ENCODE measurements at places on chromosomes 12 and 14.

DNA sequence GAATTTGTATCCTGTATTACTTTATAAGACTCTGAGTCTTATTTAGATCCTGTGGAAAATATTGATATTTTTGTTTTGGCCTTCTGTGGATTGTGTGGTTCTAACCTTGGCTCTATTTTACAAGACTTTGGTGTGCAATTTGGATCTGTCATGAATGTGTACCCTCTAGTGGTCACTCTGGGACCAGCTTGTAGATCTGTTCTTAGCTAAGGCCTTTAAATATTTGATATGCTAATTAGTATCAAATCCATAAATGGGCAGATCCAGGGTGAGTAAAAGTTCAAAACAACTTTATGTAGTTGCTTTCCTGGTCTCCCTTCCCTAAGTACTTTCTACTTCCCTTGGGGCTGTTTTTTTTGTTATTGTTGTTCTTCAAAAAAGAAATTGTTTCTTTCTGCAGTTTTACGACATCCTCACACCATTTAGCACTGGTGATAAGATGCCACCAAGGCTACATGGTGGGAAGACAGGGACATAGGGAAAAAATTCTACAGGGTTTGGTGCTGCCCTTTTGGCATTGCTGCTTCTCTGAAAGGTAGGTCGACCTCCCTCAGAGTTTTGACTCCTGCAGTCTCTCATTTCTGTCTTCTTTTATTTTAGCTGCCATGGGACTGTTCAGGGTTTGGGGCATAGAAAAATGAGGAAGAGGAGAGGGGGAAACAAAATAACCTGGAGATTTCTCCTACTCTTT, 238.5 kb downstream of the GPHN start:
- DNase-seq: no peak

DNA sequence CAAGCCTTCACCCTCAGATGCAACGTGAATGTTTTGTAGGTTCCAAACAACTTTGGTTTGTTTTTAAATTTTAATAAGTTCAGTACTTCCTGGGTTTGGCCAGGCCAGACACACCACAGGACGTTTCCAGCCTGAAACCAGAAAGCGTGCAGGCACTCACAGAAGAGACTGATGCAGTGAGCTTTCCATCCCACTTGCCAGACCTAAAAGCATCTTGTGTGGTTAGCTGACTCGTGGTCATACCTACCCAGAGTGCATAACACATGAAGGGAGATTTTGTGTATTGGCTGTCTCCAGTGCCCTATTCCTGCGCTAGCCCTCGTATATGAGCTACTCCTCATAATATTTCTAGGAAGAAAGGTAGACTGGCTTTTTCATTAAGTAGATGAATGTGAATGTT, 297.3 kb upstream of the FAR2 start:
- DNase-seq: no peak

- DNase-seq: no peak
Observed at GRCh38 chr12:64522807-64523206, 70.9 kb downstream of the TBK1 start.

DNA sequence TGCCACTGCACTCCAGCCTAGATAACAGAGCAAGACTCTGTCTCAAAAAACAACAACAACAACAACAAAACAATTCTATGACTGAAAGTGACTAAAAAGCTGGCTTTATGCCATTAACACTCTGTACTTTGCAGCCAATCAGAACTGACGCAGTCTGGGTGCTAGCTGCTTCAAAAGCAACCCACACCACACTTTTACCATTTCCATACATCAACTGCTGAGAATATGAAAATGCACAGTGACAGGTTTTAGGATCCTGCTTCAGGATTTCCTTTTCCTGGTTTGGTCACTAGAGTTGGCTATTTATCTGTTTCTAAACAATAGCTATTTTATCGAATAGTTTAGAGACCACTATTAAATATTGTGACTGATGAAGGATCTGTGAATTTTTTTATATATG, 23.1 kb upstream of the P2RX4 start:
- no peak for DNase-seq

- DNase-seq: no peak
Observed at GRCh38 chr12:47155457-47156166, 75.9 kb upstream of the AMIGO2 start.

Measured in ovary (tissue), 10 donors.